Stimulated activated CD4-positive, alpha-beta T cell treated with anti-CD3 and anti-CD28 coated beads, Interleukin-4, amount 100 ng/mL, for 1 hour (primary cell): ENCODE measurements at places on chromosomes 2 and 18.

- DNase-seq: peak; percentile 55
Observed at GRCh38 chr2:25286025-25286400, 55.7 kb downstream of the DNMT3A start.

DNA sequence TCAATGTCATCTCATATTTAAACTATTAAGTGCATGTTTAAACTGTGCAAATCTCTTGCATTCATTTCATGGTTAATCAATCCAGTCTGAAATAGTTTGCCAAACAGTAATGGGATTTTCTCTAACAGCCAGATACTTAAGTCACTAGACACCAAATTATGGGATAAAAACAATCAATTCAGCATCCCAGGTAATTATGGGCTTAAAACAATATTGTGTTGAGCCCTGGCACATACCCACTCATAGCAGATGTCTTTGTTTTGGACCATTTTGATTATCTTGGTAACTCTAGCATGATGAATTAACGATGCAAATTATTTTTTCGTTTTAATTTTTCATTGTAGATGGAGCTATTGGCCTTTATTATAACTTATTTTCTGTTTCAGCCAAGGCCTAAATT, 118.5 kb upstream of the CD302 start:
- DNase-seq: no peak

GRCh38 chr2:36453652-36454051, 98.1 kb downstream of the CRIM1 start:
- no peak for DNase-seq

DNA sequence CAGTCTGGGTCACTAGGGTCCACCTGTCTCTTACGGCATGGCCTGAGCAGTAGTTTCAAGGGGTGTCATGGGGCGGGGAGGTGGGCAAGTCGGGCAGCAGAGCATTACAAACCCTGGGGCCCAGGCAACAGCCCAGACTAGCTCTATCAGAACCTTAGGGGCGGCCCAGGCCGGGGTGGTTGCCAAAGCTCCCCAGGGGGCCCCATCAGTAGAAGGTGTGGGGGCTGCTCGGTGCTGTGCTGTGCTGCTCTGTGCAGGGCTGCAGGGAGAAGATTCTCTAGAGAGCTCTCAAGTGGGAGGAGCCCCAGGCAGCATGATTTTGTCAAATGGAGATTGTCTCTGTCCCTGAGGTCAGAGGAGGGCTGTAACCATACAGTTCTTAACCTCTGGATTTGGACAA, 36.4 kb upstream of the SLC14A1 start:
- no peak for DNase-seq

- DNase-seq: no peak
Observed at GRCh38 chr18:3251963-3252277, 4.3 kb downstream of the MYL12A start.

- no peak for DNase-seq
Observed at GRCh38 chr2:236692937-236693336, 123.3 kb downstream of the ACKR3 start.

- DNase-seq: no peak
Observed at GRCh38 chr18:10120622-10121021, 206.8 kb downstream of the VAPA start.

DNA sequence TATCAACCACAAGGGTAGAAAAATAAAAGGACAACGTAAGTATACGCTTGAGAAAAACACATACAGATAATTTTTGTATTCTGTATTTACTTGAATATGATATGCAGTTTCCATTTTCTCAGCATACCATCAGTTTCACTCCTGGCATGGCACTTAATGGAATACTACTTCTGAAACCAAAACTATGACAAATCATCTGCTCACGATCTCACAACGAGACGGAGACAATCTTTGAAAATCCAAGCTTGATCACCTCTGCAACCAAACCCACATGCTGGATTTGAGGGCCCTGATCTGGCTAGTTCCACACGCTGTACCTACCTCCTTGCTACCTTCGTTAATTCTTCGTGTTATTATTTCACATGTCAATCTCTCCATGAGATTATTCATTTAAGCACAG, 387.6 kb downstream of the NBAS start:
- no peak for DNase-seq

- no peak for DNase-seq
Observed at GRCh38 chr18:63834471-63835113, 52.9 kb upstream of the SERPINB2 start.

DNA sequence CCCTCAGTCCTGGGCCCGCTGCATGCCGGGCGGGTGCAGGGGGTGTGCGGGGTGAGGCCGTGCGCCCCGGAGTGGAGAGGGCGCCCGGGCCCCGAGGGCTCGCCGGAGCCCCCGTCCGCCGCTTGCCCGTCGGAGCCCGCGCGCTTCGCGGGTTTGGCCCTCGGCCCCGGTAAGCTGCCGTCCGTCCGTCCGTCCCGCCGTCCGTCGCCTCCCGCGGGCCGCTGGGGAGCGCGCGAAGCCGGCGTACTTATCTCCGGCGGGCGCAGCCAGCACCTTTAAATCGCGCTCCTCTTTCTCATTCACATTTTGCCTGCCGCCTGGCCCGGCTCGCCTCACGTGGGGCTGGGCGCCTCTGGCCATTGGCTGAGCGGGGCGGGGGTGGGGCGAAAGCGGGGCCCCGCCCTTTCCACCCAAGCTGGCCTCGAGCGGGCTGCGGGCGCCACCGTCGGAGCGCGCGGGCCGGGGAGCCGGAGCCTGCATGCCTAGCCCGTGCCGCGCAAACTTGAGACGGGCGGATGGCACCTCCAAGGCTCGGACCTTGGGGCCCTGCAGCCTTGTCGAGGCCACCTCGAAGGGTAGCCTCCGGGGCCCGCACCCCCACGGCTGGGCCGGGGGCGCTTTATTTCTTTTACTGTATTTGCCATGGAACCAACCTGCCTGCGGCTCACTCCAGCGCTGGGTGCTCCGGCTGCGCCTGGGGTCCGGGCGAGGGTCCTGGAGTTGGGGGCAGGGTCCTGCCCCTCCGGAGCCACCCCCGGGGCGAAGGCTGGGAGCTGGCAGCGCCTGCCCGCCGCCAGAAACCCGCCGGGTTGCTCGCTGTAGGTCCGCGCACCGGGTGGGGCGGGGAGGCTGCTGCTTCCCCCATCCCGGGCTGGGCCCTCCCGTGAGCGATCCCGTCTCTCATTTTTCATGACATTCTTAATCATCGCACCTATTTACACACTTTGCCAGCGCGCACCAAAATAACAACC, at the start of gene GBX2:
TSS of gene GBX2 (minus strand) at position 277 of the 971 bp plus-strand sequence. CDS start 415 bp downstream, outside the sequence.
- no peak for DNase-seq

DNA sequence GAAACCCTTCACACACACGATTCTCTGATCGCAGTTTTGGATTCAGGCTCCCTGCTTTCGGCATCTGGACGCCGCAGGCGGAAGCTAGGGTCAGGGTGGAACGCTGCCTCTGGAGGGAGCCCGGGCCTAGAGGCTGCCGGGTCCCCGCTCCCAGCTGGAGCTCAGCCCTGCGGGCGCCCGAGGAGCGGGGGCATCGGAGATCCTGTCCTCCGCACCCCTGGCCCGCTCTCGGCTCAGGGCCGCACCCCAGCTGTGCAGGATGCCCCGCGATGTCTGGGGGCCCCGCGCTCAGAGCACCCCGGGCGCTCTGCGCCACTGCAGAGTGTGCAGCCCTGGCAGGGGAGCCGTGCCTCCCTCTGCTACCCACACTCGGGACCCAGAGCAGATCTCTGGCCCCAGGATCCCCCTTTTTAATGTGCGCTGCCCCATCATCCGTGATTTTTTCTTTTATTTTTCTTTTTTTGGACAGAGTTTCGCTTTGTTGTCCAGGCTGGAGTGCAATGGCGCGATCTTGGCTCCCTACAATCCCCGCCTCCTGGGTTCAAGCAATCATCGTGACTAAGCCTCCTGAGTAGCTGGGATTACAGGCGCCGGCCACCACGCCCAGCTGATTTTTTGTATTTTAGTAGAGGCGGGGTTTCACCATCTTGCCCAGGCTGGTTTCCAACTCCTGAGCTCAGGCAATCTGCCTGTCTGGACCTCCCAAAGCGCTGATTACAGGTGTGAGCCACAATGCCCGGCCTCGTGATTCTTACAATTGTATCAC, 54.8 kb upstream of the TUBA3E start:
- no peak for DNase-seq

- DNase-seq: no peak
Observed at GRCh38 chr2:105432749-105433148, 33.9 kb upstream of the FHL2 start.

GRCh38 chr2:45121236-45121927, 112.1 kb upstream of the SIX2 start:
- no peak for DNase-seq

GRCh38 chr2:37287966-37288365, 36.7 kb downstream of the PRKD3 start:
- no peak for DNase-seq

- no peak for DNase-seq
Observed at GRCh38 chr2:3396920-3397559, 17.5 kb downstream of the TRAPPC12 start.

GRCh38 chr2:239326831-239327535, 73.8 kb downstream of the HDAC4 start:
- peak; percentile 62 for DNase-seq

DNA sequence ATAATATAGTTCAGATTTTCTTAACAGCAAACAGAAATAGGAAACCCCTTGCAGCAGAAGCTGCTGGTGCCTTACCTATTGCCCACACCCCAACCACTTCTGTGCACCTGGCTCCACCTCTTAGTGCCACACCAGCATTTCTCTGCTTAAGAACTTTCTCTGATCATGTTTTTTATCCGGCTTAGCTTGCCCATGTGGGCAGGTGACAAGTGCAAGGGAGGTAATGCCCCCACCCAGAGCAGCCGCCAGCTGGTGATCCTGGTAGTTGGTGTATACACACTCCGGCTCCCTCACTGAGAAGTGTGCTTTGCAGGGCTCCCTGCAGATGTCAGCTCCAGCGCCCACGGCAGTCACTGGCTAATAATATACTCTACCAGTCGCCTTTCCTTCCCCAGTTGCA, 126.3 kb downstream of the ALPK2 start:
- DNase-seq: no peak

GRCh38 chr2:69926849-69927515, 12.1 kb downstream of the MXD1 start:
- DNase-seq: no peak

DNA sequence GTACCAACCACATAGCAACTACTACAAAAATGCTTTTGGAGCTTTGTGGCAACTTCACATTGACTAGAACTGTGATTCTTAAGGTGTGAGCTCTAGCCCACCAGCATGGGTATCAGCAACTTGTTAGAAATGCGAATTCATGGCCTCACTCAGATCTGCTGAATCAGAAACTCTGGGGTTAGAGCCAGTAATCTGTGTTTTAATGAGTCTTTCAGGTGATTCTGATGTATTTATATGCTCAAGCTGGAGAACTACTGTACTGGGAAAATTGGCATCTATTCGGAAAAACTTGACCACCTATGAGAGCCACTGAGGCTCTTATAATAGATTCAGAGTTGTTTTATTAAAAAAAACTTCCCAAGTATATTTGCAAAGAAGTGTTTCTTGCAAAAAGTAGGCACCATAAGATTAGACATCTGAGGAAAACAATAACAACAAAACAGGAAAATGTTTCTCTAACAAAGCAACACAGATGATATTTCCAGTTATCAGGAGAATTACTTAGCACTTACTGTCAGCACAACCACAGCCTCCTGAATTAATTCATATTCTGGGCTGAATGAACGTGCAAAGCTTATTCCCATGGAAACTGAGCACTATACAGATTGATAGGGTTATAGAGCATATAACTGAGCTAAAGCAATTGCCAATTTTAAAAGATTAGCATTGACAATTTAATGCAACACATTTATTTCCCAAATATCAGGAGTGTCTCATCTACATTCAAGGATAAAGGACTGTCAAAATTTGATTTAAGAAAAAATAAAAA, 71.6 kb downstream of the NCKAP5 start:
- no peak for DNase-seq

DNA sequence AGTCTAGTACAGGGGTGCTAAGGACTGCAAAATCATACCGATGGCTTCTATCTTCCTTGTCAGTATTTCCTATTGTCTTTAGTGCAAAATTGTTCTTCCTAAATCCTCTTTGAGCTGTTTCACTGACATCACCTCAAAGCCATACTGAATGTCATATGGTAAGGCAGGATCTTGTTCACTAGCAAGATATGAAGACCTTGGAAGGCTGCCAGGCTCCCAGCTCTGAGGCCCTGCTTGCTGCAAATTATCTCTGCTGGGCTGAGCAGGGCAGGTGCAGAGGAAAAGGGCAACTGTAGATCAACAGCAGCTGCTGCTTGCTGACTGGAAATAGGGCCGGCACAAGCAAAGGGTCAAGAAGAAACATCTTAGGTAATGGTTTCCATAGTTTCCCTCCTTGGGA, 58.2 kb downstream of the PMAIP1 start:
- DNase-seq: no peak

- DNase-seq: no peak
Observed at GRCh38 chr2:130769343-130769907, 14.1 kb downstream of the AMER3 start.

DNA sequence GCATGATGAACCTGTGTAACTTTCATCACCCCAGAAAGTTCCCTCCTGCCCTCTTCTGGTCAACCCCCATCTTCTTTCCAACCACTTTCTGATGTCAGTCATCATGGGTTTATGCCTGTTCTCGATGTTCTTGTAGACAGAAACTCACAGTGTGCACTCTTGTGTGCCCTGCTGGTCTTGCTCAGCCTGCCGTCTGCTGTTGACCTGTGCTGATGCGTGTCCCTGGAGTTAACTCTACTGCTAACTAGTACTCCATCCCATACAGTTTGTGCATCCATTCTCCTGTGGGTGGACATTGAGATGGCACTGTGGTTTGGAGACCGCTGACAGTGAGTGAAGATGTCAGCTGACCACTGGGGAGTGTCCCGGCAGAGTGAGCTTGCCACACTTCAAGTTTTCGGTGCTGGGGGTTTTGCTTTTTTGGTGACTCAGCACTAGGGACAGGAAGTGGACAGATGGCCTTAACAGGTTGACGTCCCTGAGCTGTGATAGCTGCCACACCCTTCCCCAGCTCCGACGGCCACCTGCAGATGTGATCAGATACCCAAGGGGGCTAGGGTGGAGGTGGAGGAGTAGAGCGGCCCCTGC, 14.8 kb downstream of the KLHL29 start:
- no peak for DNase-seq

- DNase-seq: no peak
Observed at GRCh38 chr2:160551259-160551658, 57.7 kb upstream of the RBMS1 start.

- DNase-seq: no peak
Observed at GRCh38 chr2:58895857-58896256, 654.7 kb upstream of the FANCL start.

GRCh38 chr18:26524504-26525351, 23.6 kb downstream of the KCTD1 start:
- DNase-seq: no peak

- DNase-seq: no peak
Observed at GRCh38 chr2:237726401-237726830, 72.2 kb upstream of the RBM44 start.

DNA sequence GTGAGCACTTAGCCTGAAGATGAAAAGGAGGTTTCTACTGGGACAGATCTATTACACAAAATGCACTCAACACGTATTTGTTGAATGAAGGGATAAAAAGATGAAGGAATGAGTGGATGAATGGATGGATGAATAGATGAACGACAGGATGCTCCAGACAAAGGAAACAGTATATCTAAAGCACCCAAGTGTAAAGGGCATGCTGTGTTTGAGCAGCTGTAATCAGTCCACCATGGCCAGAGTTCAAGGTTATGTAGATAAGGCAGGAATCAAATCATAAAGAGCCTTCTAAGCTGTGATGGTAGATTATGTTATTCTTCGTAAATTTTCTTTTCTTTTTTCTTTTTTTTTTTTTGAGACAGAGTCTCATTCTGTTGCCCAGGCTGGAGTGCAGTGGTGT, 213.8 kb upstream of the FBXO11 start:
- DNase-seq: no peak
